ENCODE measurements at places on chromosomes 12 and 14.
A peak's percentile ranks its signal among the peaks of the same experiment; 100 is the strongest.

- DNase-seq = no peak
Observed at GRCh38 chr12:11895421-11896078, 175.2 kb upstream of the BCL2L14 start.

DNA sequence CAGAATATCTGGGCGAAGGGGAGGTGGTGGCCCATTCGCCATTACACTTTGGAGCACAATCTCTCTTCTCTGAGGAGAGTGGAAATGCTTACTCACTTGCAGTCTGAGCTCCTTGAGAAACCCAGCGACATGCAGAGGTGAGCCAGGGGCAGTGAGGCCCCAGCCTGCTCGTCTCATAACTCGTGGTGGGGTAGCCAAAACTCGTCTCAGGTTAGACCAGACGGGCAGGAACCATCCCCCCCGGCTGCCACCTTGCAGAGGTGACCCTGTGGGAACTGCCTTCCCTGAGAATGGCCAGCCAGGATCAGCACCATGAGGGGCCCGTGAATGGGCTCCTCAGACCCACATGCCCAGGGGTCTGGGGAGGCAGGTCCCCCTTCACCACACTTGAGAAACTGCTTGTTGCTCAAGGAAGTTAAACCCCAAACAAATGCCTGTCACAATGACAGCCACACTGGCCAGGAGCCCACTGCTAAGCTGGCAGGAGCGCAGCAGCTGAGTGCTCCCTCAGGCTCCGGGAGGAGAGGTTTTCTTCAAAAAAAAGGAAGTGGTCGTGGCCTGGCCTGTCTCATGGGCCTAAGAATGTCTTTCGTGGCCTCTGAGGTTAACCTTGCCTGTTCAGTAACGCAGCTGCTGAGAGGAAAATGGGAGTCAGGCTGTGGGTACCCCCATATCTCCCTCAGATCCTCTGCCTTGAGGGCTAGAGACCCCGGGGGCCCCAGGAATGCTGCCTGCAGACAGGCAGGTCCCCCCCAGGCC lies 9.2 kb upstream of the ALDH2 start:
- no peak for DNase-seq

GRCh38 chr14:51118993-51119392 lies 24.1 kb upstream of the TRIM9 start:
- no peak for DNase-seq

GRCh38 chr12:123963821-123964220 lies 8.8 kb downstream of the CCDC92 start:
- DNase-seq = no peak

- DNase-seq = no peak
Observed at GRCh38 chr12:127275416-127275815, 991.6 kb upstream of the TMEM132C start.

GRCh38 chr14:66998013-66998412 lies 191.2 kb upstream of the GARIN2 start:
- DNase-seq = no peak

DNA sequence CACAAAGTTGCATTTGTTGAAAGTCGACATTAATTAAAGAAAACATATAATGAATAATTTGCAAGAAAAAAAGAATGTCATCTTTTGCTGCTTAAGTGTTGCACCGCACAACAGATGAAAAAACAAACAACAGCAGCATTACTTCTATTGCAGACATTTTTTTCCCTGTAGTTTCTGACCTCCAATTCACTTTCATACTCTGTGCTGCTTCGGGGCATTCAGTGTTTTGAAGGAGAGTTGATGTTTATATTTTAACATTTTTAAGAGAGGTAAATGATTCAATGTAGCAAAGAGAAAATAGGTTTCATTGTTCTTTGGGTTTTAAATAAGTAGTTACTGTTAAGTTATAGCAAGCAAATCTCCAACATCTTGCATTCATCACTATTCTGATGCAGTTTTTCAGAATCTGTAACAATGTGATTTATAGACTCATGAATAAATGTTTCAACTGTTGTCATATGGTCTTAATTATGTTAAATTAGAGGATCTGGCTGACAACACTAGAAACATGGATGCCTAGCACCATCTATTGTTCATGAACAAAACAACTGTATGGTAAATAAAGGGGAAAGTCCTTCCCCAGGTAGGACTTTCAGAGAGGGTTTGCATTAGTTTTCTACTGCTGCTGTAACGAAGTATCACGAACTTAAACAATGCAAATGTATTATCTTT lies 168.1 kb downstream of the BCAT1 start:
- peak; percentile 21 for DNase-seq

GRCh38 chr12:92356425-92356824 lies 210.8 kb upstream of the BTG1 start:
- no peak for DNase-seq

DNA sequence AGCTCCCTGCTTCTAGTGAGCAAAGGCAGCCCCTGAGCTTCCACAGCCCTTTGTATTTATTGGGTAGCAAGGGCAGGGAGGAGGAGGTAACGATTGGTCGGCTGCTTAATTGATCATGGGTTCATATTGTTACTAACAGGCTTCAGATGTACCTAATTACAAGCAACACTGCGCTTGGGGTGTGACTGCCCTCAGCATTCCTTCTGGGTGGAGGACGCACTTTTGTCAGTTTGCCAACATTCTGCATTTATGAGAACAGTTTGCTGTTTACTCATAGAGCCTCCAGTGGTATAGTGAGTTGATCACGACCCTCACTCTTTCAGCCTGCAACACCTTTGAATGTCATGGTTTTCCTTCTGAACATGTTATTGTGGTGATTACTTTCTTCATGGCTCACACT lies 9.6 kb downstream of the TSHR start:
- DNase-seq = no peak

DNA sequence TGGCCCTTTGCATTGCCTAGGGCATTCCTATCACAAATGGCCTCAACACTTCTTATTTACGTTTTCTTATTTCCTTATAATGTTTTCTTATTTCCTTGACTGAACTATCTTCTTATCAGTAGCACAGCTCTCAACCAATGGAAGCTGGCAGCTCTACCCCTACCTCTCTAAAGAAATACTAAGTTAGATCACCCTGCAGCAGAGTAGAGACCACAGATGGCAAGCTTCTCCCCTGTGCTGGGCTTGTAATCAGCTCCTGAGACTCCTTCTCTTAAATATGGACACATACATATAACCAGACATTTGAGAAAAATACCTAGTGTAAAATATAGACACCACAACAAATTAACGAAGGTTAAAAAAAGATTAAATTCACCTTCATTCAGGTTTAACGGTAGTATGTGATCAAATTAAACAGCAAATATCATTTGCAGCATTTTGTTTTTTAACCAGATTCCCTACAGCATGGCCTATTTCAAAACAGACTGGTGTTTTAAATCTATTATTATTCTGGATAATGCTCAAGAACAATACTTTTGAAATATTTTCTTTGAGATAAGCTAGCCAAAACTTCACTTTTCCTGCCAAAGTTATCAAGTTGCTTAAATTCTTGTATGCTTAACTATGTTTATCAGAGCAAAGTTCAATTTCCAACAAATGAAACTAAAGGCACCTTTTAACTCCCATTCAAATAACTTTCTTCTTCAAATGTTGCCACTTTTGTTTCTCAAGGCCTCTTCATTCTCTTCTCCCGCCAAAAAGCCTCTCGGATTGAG lies 54.3 kb downstream of the SLC41A2 start:
- no peak for DNase-seq

DNA sequence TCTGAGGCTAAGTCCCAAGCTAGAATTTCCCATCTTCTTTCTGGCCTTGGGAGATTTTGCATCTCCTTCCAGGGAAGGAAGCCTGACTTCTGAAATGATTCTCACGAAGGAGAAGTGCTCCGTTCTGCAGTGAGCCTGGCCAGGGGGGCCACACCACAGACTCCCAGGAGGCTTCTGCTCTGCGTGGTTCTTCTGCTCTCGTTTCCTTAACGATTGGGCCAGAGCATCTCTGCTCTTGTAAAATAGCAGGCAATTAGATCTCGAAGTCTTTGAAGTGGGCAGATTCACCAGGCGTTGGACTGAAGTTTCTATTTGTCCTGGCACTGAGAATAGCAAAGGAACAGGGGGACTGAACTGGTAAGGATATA lies 6.7 kb upstream of the BATF start:
- no peak for DNase-seq

- no peak for DNase-seq
Observed at GRCh38 chr12:130639476-130640424, 76.3 kb downstream of the RIMBP2 start.

- DNase-seq = no peak
Observed at GRCh38 chr12:55636116-55636655, 506 bp upstream of the OR10P1 start.

GRCh38 chr14:71169861-71170260 lies 262.6 kb downstream of the PCNX1 start:
- DNase-seq = no peak

- no peak for DNase-seq
Observed at GRCh38 chr12:131616738-131617137, 94.2 kb upstream of the SFSWAP start.

DNA sequence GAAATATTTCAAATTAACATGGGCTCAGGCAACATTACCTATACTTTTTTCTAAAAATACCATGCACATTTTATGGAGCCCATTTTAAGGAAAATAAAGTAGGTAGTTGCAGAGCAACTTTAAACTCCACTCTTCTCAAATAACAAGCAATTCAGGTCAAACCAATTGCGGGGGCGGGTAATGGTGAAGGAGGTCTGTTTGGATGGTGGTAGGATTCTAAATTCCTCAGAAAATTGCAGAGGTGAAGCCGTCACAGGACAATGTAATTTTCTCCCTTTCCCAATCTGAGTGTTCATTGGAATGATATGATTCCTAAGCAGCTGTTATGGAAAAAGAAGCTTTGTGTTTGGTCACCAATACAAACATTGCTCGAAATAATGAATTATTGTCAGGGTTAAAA lies 11.6 kb downstream of the PKP2 start:
- DNase-seq = no peak

- no peak for DNase-seq
Observed at GRCh38 chr12:10663869-10664268, 10.0 kb downstream of the STYK1 start.

GRCh38 chr14:92647797-92648279 lies 100.6 kb downstream of the LGMN start:
- DNase-seq = no peak

GRCh38 chr12:43213608-43214007 lies 338.4 kb downstream of the ADAMTS20 start:
- no peak for DNase-seq

GRCh38 chr12:54304187-54304810 lies 3.5 kb upstream of the NFE2 start:
- DNase-seq = no peak
